Muscle of leg (tissue), 16 donors: ENCODE measurements at places on chromosomes 11 and 22.
A peak's percentile ranks its signal among the peaks of the same experiment; 100 is the strongest.

GRCh38 chr22:46895753-46896152, 133.3 kb downstream of the TBC1D22A start:
- DNase-seq = no peak

- no peak for DNase-seq
Observed at GRCh38 chr11:103358251-103358650, 249.0 kb downstream of the DYNC2H1 start.

- DNase-seq = no peak
Observed at GRCh38 chr22:20588092-20588842, 80.9 kb downstream of the MED15 start.

DNA sequence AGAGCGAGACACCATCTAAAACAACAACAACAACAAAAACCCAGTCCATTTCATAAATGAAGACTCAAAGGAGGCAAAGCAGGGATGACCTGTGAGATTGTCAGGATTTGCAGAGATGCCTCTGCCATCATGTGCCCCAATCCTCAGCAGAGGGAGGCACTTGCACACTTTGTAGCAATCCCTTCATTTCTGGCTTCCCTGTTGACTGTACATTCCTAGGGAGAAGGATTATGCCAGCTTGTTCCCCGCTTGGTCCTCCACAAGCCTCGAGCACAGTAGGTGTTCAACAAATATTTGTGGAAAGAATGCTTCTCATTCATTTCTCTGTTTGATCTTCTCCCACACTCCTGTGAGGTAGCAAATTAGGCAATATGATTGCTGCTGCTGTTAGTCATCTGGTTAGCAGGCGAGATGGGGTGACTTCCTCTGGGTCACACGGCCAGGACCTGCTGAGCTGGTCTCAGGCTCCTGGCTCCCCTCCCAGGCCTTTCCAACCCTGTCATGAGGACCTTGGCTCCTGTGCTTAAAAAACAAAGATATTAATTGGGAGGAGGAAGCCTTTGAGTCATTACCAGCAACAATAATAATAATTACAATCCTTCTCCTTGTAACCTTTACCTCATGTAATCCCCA, 34.1 kb downstream of the LIF start:
- no peak for DNase-seq

GRCh38 chr11:120911943-120912342, 112.0 kb upstream of the TBCEL start:
- DNase-seq = no peak

DNA sequence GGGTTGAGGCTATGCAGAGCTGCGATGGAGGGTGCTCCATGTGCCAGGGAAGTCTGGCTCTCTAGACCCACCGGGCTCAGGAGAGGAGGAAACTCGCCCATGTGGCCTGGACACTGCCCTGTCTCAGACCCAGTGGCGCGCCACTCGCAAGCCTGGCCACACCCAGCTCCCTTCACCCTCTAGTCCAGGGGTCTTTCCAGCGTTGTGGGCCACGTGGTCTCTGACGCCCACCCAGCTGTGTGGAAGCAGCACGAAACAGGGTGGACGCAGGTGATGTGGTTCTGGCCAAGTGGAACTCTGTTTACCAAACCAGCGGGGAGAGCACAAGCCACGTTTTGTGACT, 28.2 kb downstream of the PPIL2 start:
- no peak for DNase-seq

DNA sequence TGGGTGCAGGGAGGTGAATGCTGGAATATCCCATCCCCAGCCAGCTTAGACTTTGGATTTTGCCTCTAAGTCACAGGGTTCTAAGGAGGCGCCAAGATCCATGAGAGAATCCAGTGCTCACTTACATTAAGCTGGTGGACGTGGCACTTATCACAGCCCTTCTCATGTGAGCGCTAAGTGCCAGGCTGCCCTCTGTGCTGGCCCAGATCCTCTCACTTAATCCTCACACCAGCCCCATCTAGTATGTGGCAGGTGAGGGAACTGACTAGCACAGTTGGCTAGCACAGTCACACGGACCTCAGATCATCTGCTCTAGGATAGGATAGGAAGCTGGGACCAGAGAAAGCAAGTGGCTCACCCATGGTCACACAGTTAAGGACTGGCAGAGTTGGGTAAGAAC, 3.6 kb downstream of the HMOX1 start:
- no peak for DNase-seq

GRCh38 chr22:28714043-28714628, 27.5 kb downstream of the CHEK2 start:
- no peak for DNase-seq

DNA sequence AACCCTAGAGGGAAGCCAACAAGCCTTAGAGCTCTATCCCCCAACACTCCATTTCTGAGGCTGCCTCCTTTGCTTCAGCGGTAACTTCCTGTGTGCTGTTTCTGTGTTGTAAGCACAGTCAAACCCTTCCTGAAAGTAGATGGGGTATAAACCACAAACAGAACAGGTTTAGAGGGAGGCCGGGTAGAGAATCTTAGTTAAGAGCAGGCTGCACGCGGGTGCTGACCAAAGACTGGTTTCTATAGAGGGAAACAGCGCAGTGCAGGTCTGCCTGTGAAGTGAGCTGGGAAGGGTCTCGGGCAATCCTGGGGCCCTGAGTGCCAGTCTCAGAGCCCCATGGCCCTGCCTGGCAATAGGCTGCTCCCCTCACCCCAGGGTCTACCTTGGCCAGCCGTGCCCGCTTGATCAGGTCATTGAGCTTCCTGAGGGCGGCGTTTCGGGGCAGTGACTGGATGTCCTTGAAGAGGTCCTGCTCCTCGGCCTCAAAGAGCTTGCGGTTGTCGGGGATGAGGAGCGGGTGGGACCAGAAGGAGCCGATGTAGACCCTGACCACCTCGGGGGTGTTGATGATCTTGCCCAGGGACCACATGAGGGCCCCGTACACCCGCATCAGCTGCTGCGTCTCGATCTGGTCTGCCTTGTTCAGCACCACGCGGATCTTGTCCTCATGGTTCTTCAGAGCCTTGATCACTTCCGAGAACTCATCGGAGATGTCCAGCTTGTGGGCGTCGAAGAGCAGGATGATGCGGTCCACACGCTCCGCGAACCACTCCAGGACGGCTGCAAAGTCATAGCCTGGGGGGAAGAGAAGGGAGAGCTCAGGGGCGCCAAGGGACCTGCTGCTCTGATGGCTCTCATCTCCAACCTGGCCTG, 15.3 kb upstream of the CDC42BPG start:
- no peak for DNase-seq

GRCh38 chr11:10387206-10388083, 67.6 kb upstream of the AMPD3 start:
- DNase-seq = peak; percentile 94

- DNase-seq = peak; percentile 12
Observed at GRCh38 chr11:16572945-16573344, 165.5 kb upstream of the C11orf58 start.

DNA sequence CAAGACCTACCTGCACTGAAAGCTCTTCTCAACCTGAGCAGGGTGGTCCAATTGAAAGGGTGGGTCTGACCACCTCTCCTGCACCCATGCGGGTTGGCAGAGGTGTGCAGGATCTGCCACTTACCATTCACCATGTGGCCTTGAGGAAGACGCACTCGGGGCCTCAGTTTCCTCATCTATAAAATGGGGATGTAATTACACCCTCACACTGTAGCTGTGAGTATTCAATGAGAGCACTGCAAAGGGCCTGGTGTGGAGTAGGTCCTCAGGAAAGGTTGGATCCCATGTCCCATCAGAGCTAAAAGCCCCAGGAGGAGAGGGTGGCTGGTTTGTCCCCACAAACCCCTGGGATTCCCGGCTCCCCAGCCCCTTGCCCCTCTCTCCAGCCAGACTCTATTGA, 557 bp upstream of the TAGLN start:
- DNase-seq = no peak

GRCh38 chr11:131858505-131858904, 488.1 kb downstream of the NTM start:
- DNase-seq = no peak

DNA sequence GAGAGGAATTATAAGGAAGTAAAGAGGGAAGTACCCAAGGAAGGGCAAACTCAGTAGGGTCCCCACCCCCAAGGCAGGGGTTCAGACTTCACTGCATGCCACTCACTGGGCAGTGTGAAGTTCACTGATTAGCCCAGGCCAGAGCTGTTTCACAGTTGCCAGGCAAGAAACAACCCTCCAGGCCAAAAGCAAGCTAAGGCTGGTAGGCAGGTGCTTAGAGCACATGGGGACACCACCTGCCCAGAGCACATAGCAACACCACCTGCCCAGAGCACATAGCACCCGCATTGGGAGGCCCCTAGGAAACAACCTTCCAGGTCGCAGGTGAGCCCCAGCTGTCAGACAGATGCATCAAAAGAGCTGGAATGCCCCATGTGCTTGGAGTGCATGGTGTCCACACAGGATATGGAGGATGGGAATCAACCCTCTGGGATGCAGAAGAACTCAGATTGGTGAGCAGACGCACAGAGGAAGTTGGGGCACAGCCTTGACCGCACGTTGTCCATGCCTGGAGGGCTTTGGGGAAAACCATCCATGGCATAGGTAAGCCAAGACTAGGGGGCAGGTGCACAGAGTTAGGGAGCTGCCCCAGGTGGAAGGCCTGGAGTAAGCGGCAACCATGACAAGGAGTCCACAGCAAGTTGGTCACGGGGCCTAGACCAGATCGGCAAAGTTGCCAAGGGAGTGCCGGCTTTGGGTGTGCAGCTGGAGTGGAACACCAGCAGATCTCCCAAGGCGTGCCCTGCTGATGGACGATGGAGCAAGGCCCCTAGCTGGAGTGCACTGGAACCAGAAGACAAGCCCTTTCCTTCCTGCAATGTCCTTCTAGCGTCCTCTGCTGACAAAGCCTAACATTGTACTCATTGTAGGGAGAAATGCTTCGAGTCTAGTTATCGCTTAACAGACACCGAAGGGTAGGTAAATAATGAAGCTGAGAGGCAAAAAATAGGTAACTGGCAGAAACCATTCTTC, 7.8 kb upstream of the TMEM216 start:
- no peak for DNase-seq

GRCh38 chr11:129888451-129888850, 6.9 kb downstream of the NFRKB start:
- no peak for DNase-seq

DNA sequence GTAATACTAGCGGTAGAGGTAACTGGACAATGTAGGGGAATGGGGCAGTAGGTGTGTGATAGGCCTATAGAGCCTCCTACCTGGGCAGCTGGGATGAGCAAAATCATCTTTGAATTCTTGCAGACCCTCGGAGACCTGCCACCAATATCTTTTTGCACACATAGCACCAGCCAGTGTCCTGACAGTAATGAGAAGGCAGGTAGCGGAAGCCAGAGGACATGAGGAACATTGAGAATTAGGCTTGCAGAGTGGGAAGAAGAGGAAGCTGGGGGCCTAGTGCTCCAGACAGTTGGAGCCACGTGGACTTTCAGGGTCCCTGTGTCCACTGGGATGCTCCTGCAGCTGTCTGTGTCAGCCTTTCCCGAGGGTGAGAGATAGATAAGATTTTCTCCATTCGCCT, 17.2 kb upstream of the SYT13 start:
- no peak for DNase-seq

DNA sequence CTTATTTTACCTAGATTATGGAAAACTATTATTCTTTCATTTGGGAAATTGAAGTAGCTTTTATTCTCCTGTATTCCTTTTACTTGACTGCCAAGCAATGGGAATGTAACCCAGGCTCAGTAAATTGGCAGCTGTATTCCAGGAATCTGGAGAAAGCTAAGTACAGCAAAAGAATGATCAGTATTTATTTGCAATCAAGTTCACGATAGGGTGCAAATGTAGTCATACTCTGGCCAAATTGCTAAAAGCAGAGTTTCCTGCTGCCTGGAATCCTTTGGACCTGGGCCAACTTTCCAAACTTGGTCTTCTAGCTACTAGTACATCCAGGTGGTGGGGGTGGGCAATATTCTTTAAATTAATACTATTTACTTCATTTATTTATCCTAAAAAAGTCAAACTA, 286.0 kb upstream of the CTSC start:
- peak; percentile 21 for DNase-seq

- no peak for DNase-seq
Observed at GRCh38 chr11:116132273-116132978, 628.2 kb upstream of the CADM1 start.

DNA sequence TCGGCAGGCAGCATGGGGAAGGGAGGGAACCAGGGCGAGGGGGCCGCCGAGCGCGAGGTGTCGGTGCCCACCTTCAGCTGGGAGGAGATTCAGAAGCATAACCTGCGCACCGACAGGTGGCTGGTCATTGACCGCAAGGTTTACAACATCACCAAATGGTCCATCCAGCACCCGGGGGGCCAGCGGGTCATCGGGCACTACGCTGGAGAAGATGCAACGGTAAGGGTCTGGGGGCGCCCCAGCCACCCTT, 204 bp downstream of the FADS2 start:
- DNase-seq = no peak

DNA sequence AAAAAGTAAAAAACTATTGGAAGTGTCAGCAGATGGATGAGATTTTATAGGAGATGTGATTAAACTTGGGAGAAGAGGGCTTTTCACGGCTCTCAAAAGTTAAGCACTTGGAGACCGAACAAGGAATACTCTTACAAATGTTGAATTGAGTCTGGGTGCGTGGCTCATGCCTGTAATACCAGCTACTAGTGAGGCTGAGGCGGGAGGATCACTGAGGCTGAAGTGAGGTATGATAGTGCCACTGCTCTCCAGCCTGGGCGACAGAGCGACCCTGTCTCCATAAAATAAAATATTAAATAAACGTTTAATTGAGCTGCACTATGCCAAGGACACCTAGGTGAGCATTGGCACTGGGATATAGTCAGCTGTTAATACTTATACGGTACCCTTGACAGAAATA, 1.9 kb downstream of the CEP57 start:
- no peak for DNase-seq

DNA sequence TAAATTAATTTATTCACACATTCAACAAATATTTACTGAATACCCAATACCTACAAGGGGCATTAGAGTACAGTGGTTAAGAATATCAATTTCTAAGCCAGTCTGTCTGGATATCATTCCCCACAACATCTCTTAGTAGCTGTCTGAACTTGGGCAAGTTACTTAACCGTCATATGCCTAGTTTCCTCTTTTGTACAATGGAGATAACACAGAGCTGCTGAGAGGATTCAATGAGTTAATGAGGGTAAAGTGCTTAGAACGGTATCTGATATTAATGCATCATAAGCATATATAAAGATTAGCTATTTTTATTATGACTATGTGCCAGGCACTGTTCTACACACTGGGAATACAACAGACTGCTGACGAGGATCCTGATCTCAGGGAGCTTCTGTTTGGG, 116.4 kb downstream of the APOL5 start:
- no peak for DNase-seq

DNA sequence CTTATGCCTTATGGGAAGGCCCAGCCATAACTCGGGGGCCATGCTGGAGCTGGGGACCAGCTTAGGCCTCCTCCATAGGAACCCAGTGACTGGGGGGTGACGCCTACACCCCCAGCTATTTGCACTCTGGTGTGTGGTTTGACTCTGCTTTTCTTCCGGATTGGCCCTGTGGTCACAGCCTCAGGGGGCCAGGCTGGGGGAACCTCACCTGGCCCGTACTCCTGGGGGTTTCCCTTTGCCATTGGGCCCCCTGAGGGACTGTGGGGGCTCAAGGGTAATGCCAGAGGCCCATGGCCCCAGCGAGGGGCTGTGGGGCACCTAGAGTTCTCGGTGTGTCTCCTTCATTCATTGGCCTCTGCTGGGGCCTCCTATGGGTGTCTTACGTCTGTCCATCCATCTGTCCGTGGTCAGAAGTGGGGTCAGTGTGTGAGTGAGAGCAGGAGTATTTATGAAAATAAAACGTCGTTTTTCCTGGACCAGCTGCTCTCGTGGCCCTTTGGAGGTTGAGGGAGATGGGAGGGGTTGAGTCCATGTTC, 6.3 kb upstream of the SH3BP1 start:
- DNase-seq = no peak

GRCh38 chr22:47047321-47048122, 285.1 kb downstream of the TBC1D22A start:
- DNase-seq = no peak
